ENCODE measurements at places on chromosomes 3 and 15.

GRCh38 chr3:15538345-15538744 is 16.8 kb upstream of the COLQ start:
- no peaks in the 10 kb centered on the region for H3K4me1 ChIP-seq
- no peaks in the 10 kb centered on the region for H3K27me3 ChIP-seq
- H3K4me3 ChIP-seq = no peak overlapping the region
- no peak for DNase-seq

DNA sequence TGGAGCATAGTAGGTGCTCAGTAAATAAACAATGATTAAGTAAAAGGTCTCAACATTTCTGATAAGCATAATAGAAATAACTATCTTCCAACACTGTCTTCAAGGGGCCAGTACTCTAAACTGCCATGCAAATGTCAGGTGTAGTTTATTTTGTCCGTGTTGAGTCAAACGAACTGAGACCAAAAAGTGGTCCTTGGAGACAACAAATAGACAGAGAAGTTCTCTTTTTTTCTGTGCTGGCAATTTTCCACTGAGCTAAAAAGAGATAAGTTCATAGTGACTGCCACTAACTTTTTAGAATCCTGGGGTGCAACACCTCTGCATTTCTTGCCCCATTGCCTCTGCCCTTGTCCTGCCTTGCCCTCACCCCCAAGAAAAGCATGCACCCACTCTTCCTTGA is 14.7 kb upstream of the MBNL1 start:
- H3K27me3 ChIP-seq = no peaks in the 10 kb centered on the region
- no peak overlapping the region for H3K27ac ChIP-seq
- H3K4me3 ChIP-seq = no peak overlapping the region
- H3K36me3 ChIP-seq = no peaks in the 10 kb centered on the region
- DNase-seq = no peak
- no peaks in the 10 kb centered on the region for H3K4me1 ChIP-seq

DNA sequence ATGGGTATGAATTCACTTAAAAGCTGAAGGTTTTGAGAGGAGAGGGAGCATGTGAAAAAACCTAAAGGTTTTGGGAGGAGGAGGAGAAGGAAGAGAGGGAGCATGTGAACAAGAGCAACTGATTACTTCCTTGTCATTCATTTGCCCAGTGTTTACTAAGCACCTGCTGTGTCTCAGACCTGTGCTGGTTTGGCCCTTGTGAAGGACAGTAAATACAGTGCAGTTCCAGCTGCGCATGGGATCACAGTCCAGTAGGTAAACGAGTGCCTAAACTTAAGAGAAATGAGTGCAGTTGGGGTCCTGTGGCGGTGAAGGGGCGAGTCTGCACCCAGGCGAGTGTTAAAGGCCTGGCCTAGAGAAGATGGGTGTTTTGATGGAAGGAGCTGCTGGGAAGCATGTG is 38.6 kb downstream of the IGF1R start:
- H3K4me3 ChIP-seq = no peak overlapping the region
- H3K4me1 ChIP-seq = no peaks in the 10 kb centered on the region
- H3K27me3 ChIP-seq = no peaks in the 10 kb centered on the region
- no peak for DNase-seq
- no peak overlapping the region for H3K27ac ChIP-seq
- no peaks in the 10 kb centered on the region for H3K36me3 ChIP-seq

DNA sequence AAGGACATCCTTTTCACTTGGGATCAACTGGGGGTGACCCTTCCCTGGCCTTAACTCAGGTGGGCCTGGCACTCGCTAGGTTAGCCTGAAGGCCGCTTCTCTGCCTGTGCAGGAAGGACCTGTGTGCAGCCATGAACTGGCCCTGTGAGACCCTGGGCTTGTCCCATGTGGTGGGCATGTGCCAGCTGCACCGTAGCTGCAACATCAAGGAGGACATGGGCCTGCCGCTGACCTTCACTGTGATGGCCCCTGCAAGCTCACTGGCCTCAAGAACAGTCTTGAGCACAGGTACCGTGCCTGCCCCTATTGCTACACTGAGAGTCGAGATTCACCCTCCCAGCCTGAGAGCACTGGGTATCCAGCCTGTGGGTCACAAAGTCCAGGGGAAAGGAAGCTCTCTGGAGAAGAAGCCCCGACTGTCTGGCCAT is 43.0 kb downstream of the SAXO2 start:
- DNase-seq = no peak
- no peak overlapping the region for H3K27ac ChIP-seq
- peaks cover 30% of the 10 kb centered on the region for H3K27me3 ChIP-seq
- no peaks in the 10 kb centered on the region for H3K36me3 ChIP-seq
- no peaks in the 10 kb centered on the region for H3K4me1 ChIP-seq

- peak; percentile 71 for DNase-seq
- H3K27ac ChIP-seq = no peak overlapping the region
- no peaks in the 10 kb centered on the region for H3K4me1 ChIP-seq
- no peaks in the 10 kb centered on the region for H3K27me3 ChIP-seq
- no peaks in the 10 kb centered on the region for H3K36me3 ChIP-seq
- peak overlapping the region; percentile 35 for H3K4me3 ChIP-seq
These were observed 8.5 kb downstream of the FAM107A start for GRCh38 chr3:58568572-58569286.

GRCh38 chr15:90142216-90143165 is 40.2 kb upstream of the IDH2 start:
- DNase-seq = no peak
- H3K27me3 ChIP-seq = no peaks in the 10 kb centered on the region
- H3K4me3 ChIP-seq = no peak overlapping the region

DNA sequence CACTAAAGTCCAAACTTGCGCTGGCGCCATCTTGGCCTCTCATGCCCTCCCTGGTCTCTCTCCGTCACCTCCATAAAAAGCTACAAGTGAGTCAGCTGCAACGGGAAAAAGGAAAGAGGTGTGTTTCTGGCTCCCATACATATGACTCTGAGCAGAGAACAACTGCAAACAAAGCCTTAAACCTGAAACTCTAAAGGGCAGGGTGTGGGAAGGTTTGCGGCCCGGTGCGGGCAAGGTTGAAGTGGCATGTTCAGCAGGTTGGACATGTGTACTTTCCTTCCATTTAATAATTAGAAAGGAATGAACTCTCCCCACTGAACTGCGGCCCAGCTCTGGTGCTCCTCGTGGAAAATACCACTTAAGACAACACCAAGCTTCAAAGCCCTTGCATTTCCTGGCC is 59.0 kb upstream of the PPARG start:
- no peaks in the 10 kb centered on the region for H3K36me3 ChIP-seq
- no peaks in the 10 kb centered on the region for H3K27me3 ChIP-seq
- H3K4me3 ChIP-seq = no peak overlapping the region

- H3K4me3 ChIP-seq = no peak overlapping the region
- no peak for DNase-seq
- no peak overlapping the region for H3K27ac ChIP-seq
- H3K27me3 ChIP-seq = no peaks in the 10 kb centered on the region
- H3K4me1 ChIP-seq = no peaks in the 10 kb centered on the region
These were observed 53.1 kb downstream of the CLDN1 start for GRCh38 chr3:190269101-190269500.

GRCh38 chr15:85125056-85125661 is 143.5 kb downstream of the PDE8A start:
- H3K4me3 ChIP-seq = no peak overlapping the region
- H3K27me3 ChIP-seq = no peaks in the 10 kb centered on the region
- no peak for DNase-seq
- H3K36me3 ChIP-seq = no peaks in the 10 kb centered on the region

DNA sequence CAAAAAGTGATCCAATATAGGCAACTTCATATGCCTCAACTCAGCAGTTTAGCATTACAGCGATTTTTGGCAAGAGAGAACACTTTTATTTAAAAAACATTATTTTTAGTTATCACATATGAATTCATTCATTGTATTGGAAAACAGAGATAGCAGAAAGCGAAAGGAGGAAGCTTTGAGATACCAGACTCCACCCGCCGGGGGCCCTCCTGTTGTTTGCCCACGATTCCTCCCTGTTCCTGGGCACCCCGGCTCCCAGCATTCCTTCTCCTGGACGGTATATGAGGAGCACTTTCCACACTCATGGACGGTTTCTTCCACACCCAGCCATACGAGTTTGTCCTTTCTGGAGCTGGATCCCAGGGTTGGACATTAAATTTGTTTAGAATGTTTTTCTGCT is 18.2 kb downstream of the APBA2 start:
- no peaks in the 10 kb centered on the region for H3K4me1 ChIP-seq
- no peak overlapping the region for H3K27ac ChIP-seq
- H3K36me3 ChIP-seq = no peaks in the 10 kb centered on the region
- H3K27me3 ChIP-seq = no peaks in the 10 kb centered on the region

GRCh38 chr3:31358473-31359070 is 174.2 kb upstream of the STT3B start:
- no peaks in the 10 kb centered on the region for H3K27me3 ChIP-seq
- DNase-seq = no peak
- no peaks in the 10 kb centered on the region for H3K4me1 ChIP-seq
- no peak overlapping the region for H3K4me3 ChIP-seq
- no peak overlapping the region for H3K27ac ChIP-seq
- H3K36me3 ChIP-seq = no peaks in the 10 kb centered on the region

DNA sequence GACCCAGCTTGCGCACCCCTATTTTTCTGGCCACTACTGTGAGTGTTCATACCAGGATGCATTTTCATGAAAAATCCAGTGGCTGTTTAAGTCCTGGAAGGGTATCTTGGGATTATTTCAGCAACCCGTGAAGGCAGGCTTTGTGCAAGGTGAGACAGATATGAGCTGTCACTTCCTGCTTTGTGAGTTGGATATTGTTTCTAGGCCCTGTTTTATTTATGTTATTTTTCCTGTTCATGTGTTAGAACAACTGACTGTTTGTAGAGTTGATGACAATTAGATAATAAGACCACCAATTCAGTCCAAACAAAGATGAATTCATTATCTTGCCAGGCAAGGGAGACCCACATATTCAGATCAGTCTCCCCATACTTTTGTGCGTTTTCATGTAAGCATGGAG is 42.5 kb downstream of the ZBTB38 start:
- no peaks in the 10 kb centered on the region for H3K27me3 ChIP-seq
- peak overlapping the region; percentile 98 for H3K27ac ChIP-seq
- peaks cover 37% of the 10 kb centered on the region for H3K36me3 ChIP-seq
- peak overlapping the region; percentile 18 for H3K4me3 ChIP-seq
